Activated T-cell treated with anti-CD3 and anti-CD28 coated beads, Interleukin-2, amount 50 U/mL, for 72 hours (primary cell): ENCODE measurements at places on chromosomes 3 and 15. TPM values are rescaled to one million over a fixed set of nuclear protein-coding genes. Genes with fewer than 3 reads are reported as not detected.
A peak's percentile ranks its signal among the peaks of the same experiment; 100 is the strongest.

PLCB2 gene
- 90.4 TPM for total RNA-seq

ACAN gene
- total RNA-seq, result not detected

GRCh38 chr3:142210608-142211007 is 14.8 kb downstream of the GK5 start:
- H3K36me3 ChIP-seq, result peaks cover 10% of the 10 kb centered on the region
- DNase-seq, result no peak
- H3K27ac ChIP-seq, result no peak overlapping the region
- H3K27me3 ChIP-seq, result no peaks in the 10 kb centered on the region

DNA sequence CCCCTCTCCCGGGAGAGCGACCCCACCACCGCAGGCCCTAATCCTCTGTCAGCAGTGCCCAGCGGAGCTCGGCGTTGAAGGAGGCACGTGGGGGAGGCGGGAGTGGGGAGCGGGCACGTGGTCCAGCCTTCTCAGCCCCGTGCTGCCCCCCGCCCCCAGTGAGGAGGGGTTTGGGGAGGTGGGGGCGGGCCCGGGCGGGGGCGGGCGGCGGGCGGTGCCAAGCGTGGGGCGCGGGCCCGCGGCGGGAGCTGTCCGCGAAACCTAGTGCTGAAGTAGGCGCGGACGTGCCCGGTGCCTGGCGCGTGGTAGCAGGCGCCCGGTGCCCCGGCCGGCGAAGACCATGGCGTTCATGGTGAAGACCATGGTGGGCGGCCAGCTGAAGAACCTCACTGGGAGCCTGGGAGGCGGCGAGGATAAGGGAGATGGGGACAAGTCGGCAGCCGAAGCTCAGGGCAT is at the start of gene CPLX3:
Gene CPLX3 (plus strand): TSS at position 264 of the 456 bp plus-strand sequence. CDS start 77 bp downstream, at position 341.
- no peak within 1 kb of the TSS for H3K27ac ChIP-seq
- H3K4me1 ChIP-seq, result peaks cover 24% of the 10 kb centered on the region
- DNase-seq, result peak; percentile 61
- H3K4me3 ChIP-seq, result no peak within 1 kb of the TSS
- H3K36me3 ChIP-seq, result no peaks in the 10 kb centered on the region

PPP1R14D gene
- total RNA-seq, result not detected
